ENCODE measurements at places on chromosomes 5 and 9. TPM values are rescaled to one million over a fixed set of nuclear protein-coding genes. Genes with fewer than 3 reads are reported as not detected.

- no peak overlapping the region for H3K4me3 ChIP-seq
- no peaks in the 10 kb centered on the region for H3K4me1 ChIP-seq
- DNase-seq = no peak
Observed at GRCh38 chr5:43889233-43889632, 286.3 kb downstream of the NNT start.

Gene FOXD4L4
- total RNA-seq = not detected

GRCh38 chr5:150158170-150158949 is 2.7 kb upstream of the PDGFRB start:
- H3K27ac ChIP-seq = peak overlapping the region; percentile 83
- DNase-seq = no peak
- no peak overlapping the region for H3K4me3 ChIP-seq
- no peaks in the 10 kb centered on the region for H3K27me3 ChIP-seq
- H3K4me1 ChIP-seq = peaks cover 30% of the 10 kb centered on the region

GRCh38 chr9:122164286-122164685 is 4.6 kb downstream of the MORN5 start:
- H3K4me1 ChIP-seq = peaks cover 2% of the 10 kb centered on the region
- H3K27me3 ChIP-seq = no peaks in the 10 kb centered on the region
- DNase-seq = peak; percentile 41
- no peaks in the 10 kb centered on the region for H3K36me3 ChIP-seq

Gene GPR151
- total RNA-seq = not detected

Gene MAMDC4
- 6.1 TPM for total RNA-seq

Gene WNT8A
- total RNA-seq = not detected

Gene LCN2
- 5.0 TPM for total RNA-seq

DNA sequence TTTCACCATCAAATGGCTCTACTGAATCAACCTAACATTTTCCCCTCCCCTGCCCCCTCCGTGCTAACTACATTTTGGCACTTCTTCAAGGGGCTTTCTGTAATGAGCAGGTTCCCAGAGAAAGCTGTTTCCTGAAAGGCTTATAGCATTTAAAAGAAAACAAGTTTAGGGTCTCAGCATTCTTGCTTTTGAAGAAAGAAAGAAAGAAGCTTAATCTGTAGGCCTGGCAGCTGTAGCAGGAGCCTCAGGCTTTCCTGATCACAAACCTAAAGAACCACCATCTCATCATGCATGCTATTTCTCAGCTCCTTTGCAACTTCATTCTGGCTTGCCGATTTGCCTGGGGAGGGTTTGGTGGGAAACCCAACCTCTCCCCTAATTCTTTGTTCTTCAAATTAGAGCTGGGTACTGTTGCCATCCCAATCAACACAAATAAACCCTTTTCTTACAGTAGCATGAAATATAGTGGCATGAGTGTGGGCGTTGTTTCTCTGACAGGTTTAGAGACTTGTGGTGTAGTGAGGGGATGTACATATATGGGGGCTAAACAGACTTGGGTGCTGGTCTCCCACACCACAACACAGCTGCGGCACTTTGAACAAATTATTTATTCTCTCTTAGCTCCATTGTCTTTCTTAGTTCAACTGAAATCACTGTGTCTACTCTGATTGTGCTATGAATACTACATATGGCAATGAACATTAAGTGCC is 160.5 kb upstream of the TNC start:
- no peaks in the 10 kb centered on the region for H3K27me3 ChIP-seq
- H3K4me3 ChIP-seq = no peak overlapping the region
- DNase-seq = no peak
- no peaks in the 10 kb centered on the region for H3K4me1 ChIP-seq
- no peaks in the 10 kb centered on the region for H3K36me3 ChIP-seq

GRCh38 chr5:6187501-6187900 is 190.8 kb downstream of the MED10 start:
- DNase-seq = no peak
- no peak overlapping the region for H3K27ac ChIP-seq
- no peaks in the 10 kb centered on the region for H3K27me3 ChIP-seq

- H3K4me1 ChIP-seq = peaks cover 10% of the 10 kb centered on the region
- DNase-seq = no peak
- no peaks in the 10 kb centered on the region for H3K36me3 ChIP-seq
- no peak overlapping the region for H3K27ac ChIP-seq
Observed at GRCh38 chr9:75109210-75109839, 21.0 kb downstream of the OSTF1 start.

DNA sequence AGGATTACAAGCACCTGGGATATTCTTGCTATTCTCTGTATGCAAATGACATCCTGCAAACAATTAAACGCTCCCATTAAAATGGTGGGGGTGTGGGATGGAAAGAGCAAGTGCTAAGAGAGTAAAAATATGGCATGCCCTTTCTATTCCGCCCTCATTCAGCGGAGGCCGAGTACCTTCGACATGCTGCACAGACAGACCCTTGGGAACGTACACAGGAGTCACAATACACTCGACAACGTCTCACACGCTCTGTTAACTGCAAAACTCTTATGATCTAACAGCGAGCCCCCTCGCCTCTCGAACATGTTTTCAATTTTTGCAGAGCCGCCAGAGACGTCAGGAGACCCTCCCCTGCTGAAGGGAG is 322.2 kb downstream of the CEMIP2 start:
- H3K4me3 ChIP-seq = no peak overlapping the region
- peaks cover 7% of the 10 kb centered on the region for H3K4me1 ChIP-seq
- H3K27me3 ChIP-seq = peaks cover 3% of the 10 kb centered on the region
- H3K27ac ChIP-seq = no peak overlapping the region

Gene NIPAL4
- total RNA-seq = 0.80 TPM

- H3K4me1 ChIP-seq = no peaks in the 10 kb centered on the region
- H3K36me3 ChIP-seq = no peaks in the 10 kb centered on the region
- DNase-seq = no peak
- no peaks in the 10 kb centered on the region for H3K27me3 ChIP-seq
Observed at GRCh38 chr9:22203371-22204138, 194.4 kb upstream of the CDKN2B start.

GRCh38 chr9:108911820-108912219 is 22.1 kb downstream of the ELP1 start:
- H3K4me3 ChIP-seq = no peak overlapping the region
- no peaks in the 10 kb centered on the region for H3K4me1 ChIP-seq
- DNase-seq = no peak
- H3K27me3 ChIP-seq = no peaks in the 10 kb centered on the region
- no peaks in the 10 kb centered on the region for H3K36me3 ChIP-seq
- no peak overlapping the region for H3K27ac ChIP-seq

DNA sequence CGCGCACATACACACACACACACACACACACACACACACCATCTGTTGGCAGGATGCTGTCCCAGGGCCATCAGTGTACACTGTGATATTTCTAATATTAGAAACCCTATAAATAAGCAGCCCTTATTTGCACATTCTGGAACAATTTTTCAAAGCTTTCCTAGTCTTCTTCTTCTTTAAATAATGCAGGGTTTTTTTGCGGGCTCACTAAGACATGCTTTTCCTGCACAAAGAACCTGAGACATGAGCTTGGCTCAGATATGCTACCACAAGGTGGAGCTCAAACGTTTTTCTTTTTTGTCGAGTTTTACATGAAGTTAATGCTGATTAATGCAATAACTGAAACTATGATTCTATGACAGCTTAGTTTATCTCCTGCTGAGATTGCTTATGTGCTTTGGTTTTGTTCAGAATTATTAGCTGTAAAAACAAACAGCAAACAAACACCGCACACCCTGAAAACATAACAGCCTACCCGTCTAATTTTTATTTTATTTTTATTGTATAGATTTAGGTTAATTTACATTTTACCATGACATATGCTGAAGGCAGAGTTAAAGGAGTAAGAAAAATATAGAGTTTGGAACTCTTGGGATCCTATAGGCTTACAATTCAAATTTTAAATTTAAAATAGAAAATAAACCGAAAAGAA is 95.8 kb downstream of the ALDH1A1 start:
- no peak overlapping the region for H3K27ac ChIP-seq
- no peak overlapping the region for H3K4me3 ChIP-seq
- no peaks in the 10 kb centered on the region for H3K36me3 ChIP-seq
- DNase-seq = no peak

- H3K36me3 ChIP-seq = no peaks in the 10 kb centered on the region
- no peak for DNase-seq
- H3K27me3 ChIP-seq = no peaks in the 10 kb centered on the region
- H3K4me1 ChIP-seq = no peaks in the 10 kb centered on the region
Observed at GRCh38 chr5:135753990-135754389, 80.5 kb upstream of the SLC25A48 start.

DNA sequence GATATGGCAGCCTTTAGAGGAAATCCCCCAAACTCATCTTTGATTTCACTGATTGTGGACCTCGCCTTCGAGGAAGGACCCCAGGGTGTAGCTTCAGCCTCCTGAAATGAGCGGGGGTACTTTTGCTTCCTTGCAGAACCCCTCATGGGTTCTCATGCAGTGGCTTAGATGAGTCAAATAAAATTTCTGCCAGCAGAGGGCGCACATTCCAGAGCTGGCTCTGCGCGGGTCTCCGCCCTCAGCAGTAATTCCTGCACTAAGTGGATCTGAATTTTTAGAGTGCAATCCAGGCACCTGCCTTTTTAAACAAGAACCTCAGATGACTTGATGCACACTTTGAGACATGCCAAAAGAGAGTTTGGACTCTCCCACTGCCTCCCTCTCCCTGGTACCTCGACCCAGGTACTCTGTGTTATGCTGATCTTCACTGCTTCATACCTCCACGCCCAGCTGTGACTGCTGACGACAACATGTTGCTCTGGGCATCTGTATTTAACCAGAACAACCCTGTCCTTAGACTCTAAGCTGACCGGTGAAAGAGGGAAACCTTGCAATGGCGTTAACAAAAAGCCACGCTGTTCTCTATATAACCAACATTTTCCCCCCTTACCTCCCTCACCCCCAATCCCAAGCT is 7.3 kb downstream of the EGFLAM start:
- peaks cover 4% of the 10 kb centered on the region for H3K4me1 ChIP-seq
- H3K27ac ChIP-seq = no peak overlapping the region
- peak; percentile 77 for DNase-seq
- no peaks in the 10 kb centered on the region for H3K27me3 ChIP-seq
- H3K36me3 ChIP-seq = no peaks in the 10 kb centered on the region

- no peaks in the 10 kb centered on the region for H3K4me1 ChIP-seq
- no peak overlapping the region for H3K27ac ChIP-seq
- no peaks in the 10 kb centered on the region for H3K27me3 ChIP-seq
- H3K4me3 ChIP-seq = no peak overlapping the region
- H3K36me3 ChIP-seq = no peaks in the 10 kb centered on the region
Observed at GRCh38 chr9:111805830-111806241, 11.1 kb upstream of the SHOC1 start.

DNA sequence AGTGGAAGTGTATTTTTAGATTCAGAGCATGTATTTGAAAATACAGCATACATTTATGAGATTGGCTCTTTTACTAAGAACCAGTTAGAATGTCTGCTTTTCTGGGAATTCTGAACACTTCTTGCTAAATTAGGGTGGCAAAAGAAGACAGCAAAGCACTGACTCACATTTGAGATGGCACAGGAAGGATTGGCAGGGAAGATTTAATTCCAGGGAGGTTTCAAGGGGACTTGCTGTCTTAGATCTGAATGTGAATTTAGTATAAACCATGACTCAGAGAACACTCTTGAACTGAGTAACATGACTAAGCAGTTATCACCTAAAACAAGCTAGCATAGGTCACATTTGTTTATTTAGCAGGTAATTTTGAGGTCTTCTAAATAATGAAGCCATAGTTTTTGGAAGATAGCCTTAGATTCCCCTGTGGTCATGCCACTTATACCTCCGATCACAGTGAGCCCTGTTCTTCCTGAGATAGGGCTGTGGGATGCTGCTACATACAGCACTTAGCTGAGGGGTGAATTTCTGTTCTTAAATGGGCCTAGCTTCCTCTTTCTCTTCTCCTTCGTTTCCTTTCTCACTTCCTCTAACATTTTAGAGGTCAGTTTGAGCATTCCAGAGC is 173.8 kb downstream of the PCSK1 start:
- H3K27me3 ChIP-seq = no peaks in the 10 kb centered on the region
- H3K4me1 ChIP-seq = no peaks in the 10 kb centered on the region
- H3K36me3 ChIP-seq = no peaks in the 10 kb centered on the region
- H3K27ac ChIP-seq = no peak overlapping the region
- no peak overlapping the region for H3K4me3 ChIP-seq

- no peak overlapping the region for H3K4me3 ChIP-seq
- H3K36me3 ChIP-seq = no peaks in the 10 kb centered on the region
Observed at GRCh38 chr5:169668732-169669131, 31.7 kb downstream of the DOCK2 start.

GRCh38 chr9:93677048-93677571 is 100.7 kb downstream of the PHF2 start:
- H3K36me3 ChIP-seq = no peaks in the 10 kb centered on the region
- H3K27me3 ChIP-seq = no peaks in the 10 kb centered on the region
- no peak for DNase-seq
- no peaks in the 10 kb centered on the region for H3K4me1 ChIP-seq
- no peak overlapping the region for H3K4me3 ChIP-seq

- H3K36me3 ChIP-seq = no peaks in the 10 kb centered on the region
- DNase-seq = no peak
- H3K27ac ChIP-seq = no peak overlapping the region
- H3K27me3 ChIP-seq = no peaks in the 10 kb centered on the region
- H3K4me1 ChIP-seq = peaks cover 4% of the 10 kb centered on the region
- no peak overlapping the region for H3K4me3 ChIP-seq
Observed at GRCh38 chr5:15702102-15702501, 202.1 kb downstream of the FBXL7 start.

GRCh38 chr9:75873712-75874111 is 16.8 kb upstream of the PCSK5 start:
- H3K4me3 ChIP-seq = no peak overlapping the region
- H3K36me3 ChIP-seq = no peaks in the 10 kb centered on the region
- H3K4me1 ChIP-seq = no peaks in the 10 kb centered on the region
- DNase-seq = no peak

DNA sequence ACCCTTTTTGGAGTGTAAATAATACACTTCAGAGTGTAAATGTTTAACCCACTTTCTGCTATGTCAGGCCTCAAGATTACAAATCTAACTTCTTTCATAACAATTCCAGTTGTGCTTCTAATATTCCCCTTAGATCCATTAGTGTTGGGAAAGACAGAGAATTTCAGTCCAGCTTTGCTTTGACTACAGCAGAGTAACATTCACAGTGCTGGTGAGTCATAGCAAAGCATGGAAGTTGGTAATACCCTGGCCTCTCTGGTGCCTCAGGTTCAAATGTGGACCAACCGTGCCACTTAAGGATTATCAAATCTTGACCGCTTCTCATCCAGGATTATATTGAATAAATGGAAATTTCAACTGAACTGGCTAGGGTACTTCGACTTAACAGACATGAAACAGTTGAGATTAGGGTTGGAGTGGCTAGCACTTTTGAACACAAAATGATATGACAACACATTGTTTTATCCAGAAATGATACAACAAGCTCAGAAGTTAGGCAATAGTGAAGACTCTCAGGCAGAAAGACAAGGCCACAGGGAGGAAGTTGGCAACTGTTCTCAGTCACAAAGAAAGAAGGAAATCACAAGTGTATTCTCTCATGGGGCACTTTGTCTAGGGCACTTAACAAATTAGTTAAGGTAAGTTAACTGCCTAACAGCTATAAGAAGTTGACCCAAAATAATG is 24.4 kb upstream of the RASA1 start:
- DNase-seq = no peak
- no peaks in the 10 kb centered on the region for H3K36me3 ChIP-seq
- H3K27ac ChIP-seq = no peak overlapping the region
- no peak overlapping the region for H3K4me3 ChIP-seq

GRCh38 chr9:71106992-71107391 is 14.4 kb downstream of the TRPM3 start:
- no peak for DNase-seq
- no peaks in the 10 kb centered on the region for H3K36me3 ChIP-seq
- H3K4me1 ChIP-seq = no peaks in the 10 kb centered on the region
- H3K27ac ChIP-seq = no peak overlapping the region
- H3K4me3 ChIP-seq = no peak overlapping the region
- no peaks in the 10 kb centered on the region for H3K27me3 ChIP-seq

Gene NSG2
- not detected for total RNA-seq
